ENCODE measurements at places on chromosomes 16 and 17. TPM values are rescaled to one million over a fixed set of nuclear protein-coding genes. Genes with fewer than 3 reads are reported as not detected.

Gene RND2
- total RNA-seq: 5.5 TPM

Gene TELO2
- total RNA-seq: 67.0 TPM

Gene SLC35G6
- total RNA-seq: not detected

Gene SHISA9
- not detected for total RNA-seq

Gene TBC1D3K
- total RNA-seq: not detected

Gene GUCY2D
- total RNA-seq: not detected

Gene NPW
- total RNA-seq: 105 TPM

DNA sequence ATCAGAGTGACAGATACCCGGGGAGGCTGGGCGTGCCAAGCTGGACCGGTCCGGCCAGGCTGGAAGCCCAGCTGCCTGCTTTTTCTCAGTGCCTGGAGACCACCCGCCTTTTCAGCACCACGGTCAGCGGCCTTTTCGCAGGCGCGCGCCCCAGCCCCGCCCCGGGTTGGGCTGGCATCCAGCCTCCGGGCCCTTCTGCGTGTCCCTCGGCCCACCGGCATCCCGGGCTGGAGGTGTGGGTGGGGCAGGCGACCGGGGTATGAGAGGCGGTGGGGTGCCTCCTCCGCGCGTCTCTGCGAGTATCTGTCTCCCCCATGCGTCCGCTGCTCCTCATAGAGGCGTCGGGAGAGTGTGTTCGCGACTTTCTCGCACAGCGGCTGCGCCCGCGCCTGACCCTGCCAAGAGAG, 102.5 kb downstream of the MRM1 start:
- peak; percentile 33 for DNase-seq

- DNase-seq: no peak
Observed at GRCh38 chr16:23258919-23259237, 43.2 kb upstream of the SCNN1B start.

DNA sequence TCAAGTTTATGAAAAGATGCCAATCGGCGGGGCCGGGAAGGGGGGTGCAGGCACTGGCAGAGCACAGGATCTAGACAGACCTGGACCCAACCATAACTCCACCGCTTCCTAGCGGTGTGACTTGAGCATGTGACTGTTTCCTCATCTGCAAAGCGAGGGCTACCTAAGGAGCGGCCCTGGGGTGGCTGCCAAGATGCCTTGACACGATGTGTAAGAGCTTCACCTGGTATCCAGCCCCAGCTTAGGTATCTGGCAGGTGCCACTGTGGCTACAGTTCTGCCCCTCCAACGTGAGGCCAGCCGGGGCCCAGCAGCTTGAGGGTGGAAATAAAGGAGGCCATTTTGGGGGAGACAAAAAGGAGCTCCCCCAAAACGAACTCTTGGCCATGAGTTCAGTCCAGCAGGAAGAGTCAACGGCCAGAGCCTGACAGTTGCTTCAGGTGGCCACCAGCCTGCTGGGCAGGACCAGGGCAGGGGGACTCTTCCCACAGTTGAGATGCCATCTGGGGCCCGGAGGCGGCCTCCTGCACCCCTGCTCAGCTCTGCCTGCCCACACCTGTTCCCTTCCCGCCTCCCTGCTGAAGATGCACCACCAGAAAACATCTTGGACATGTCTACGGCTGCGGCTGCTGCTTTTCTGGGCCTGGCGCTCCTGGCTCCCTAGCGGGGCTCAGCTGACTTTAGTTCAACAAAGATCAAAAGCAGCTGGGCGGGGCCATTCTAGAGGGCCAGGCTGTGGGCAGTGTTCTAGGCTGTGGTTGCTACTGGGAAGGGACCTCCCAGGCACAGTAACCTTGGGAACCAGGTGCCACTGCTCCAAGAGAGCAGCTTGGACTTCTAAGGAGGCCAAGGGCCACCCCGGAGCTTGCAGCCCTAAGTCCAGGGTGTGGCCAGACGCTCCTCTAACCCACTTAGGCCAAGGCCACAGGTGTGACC, 3.4 kb upstream of the MTSS2 start:
- no peak for DNase-seq

- DNase-seq: no peak
Observed at GRCh38 chr17:30203471-30203981, 32.0 kb downstream of the SLC6A4 start.

DNA sequence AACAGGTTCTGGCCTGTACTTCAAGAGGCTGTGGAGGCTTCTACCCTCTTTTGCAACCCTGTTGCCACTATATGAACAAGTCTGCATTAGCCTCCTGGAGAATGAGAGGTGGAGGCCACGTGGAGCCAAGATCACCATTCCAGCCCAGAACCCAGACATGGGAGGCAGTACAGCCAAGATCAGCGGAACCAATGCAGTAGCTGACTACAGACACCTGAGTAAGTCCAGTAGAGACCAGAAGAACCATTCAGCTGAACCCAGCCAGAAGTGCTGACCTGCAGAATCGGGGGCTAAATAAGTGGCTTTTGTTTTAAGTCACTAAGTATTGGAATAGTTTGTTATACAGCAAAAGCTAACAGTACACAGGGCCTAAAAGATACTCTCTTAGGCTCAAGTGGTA, 12.1 kb downstream of the FAM20A start:
- DNase-seq: no peak

DNA sequence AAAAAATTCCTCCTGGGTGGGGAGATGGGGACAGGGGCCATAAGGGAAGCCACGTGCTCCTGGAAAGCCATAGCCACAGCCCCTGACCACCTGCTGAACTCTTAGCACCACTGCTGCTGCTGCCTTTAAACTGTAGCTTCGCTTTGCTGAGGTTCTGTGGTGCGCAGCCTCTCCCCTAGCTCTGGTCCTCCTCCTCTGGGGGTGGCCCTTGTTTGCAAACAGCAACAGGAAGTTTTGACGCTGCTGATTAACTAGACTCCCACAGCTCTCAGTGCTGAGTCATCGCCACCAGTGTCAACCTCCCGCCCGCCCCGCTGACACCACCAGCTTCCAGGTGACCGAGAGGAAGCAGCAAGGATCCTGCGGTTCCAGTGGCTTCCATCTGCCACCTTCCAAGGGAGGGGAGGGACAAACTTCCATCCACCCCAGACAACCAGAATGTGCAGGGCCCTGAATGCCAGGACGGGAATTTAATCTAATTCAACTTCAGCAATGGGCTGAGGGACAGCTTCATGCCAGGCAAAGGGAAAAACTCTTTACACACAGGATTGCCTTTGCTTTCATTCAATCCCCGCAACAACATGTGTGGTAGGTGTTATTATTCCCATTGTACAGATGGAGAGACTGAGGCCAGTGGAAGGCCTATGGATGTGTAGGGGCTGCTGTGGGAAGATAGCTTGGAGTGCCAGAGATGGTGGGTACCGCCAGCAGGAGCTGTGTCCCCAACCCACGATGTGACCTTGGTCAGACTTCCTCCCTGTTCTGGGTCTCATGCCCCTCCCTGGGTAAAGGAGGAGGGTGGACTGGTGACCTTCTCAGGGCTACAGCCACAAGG, 8.1 kb upstream of the KIFC3 start:
- DNase-seq: peak; percentile 94

GRCh38 chr16:4500272-4500671, 24.1 kb downstream of the HMOX2 start:
- DNase-seq: no peak

DNA sequence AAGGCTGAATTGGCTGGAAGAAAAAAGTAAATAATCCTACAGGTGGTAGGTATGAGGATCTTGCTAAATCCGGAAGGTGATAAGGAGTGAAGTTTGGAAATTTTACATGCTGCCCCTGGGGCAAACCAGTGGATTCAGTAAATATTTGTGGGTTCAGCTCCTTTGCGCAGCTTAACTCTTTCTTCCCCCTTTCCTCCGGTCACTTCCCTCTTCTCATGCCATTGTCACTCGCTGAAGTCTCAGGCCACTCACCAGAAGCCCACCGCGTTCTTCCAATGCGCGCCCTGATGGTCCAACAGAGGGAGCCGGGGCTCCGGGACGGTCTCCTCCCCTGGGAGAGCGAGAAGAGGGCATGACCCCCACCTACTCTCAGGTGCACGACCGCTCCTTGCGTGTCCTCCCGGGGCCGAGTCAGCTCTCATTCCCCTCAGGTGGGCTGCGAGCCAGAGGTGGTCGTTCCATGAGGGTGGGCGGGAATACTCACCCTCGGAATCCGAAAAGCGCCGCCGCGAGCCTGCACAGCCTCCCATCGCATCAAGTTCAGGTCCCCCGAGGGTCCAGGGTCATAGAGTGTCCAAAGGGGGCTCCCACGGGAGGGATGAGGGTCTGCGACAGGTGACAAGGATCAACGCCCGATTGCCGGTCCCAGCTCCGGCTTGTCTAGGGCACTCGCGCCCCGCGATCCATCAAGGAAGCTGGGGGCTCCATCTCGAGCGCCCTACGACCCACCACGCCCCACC, 474 bp downstream of the CLN3 start:
- DNase-seq: peak; percentile 22

- no peak for DNase-seq
Observed at GRCh38 chr16:704552-705380, 835 bp downstream of the FBXL16 start.

DNA sequence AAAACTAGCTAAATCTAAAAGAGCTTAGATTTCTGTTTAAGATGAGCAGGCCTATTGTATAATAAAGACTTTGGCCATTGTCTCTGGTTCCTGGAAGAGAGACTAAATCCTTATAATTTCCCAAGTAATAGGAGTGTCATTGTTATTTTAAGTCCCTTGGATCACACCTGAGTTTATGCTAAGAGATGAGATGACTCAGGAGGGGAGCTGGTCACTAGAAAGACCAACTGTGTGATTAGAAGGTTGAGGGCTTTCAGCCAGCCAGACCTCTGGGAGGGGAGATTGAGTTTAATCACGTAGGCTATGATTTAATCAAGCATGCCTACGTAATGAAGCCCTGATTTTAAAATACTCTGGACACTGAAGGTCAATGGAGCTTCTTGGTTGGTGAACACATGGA, 156.9 kb upstream of the C17orf78 start:
- no peak for DNase-seq

- DNase-seq: peak; percentile 47
Observed at GRCh38 chr16:58110571-58111301, 18.4 kb downstream of the CFAP20 start.

DNA sequence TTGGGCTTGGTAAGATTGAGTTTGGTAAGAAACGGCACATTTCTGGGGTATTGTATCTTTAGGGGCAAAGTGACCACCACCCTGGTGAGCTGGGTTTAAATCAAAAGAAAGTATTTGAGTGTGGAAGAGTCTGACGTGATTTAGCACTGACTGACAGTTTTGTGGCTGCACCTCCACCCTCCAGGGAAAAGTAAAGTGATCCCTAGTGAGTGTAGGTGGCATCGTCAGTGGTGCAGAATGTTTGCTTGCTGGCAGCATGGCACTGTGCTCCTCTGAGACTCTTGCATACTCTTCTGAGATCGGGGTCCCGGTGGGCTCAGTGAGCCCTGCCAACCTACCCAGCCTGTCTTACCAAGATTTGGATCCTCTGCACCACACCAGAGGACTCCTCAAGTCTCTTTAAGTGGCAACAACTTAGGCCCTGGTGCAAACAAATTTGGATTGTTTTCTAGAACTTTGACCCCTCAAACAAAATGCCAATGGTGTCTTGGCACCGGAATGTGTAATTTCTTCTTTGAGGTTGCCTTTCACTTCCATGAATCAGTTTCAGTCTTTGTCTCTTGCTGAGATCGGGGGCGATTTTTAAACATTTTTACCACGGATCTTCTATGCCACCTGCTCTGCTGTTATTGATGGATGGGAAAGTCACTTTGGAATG, 2.8 kb downstream of the PRKCB start:
- no peak for DNase-seq

DNA sequence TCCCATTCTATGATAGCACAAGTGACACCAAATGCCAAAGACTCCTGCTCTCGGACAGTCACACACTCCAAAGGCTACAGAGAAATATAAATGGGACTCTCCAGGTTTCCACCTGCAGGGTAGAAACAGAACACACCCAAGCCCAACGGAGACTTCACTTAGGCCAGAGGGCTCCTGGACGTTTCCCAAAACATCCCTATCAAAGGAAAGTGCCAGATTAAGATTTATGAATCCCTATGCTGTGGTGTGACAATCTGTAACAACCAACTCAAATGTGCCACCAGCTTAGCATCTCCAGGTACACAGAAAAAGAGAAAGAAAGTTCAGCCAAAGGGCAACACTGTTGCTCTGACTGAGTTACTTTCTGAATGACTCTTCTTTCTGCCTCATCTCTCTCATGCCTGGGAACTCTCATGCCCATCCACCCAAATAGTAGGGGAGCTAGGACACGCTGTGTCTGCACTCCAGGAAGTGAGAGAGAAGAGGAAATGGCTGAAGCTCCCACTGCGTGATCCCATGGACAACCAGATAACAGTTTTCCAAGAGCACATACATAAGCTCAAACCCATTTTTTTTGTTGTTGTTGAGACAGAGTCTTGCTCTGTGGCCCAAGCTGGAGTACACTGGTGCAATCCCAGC, 49.7 kb downstream of the SMG6 start:
- no peak for DNase-seq

DNA sequence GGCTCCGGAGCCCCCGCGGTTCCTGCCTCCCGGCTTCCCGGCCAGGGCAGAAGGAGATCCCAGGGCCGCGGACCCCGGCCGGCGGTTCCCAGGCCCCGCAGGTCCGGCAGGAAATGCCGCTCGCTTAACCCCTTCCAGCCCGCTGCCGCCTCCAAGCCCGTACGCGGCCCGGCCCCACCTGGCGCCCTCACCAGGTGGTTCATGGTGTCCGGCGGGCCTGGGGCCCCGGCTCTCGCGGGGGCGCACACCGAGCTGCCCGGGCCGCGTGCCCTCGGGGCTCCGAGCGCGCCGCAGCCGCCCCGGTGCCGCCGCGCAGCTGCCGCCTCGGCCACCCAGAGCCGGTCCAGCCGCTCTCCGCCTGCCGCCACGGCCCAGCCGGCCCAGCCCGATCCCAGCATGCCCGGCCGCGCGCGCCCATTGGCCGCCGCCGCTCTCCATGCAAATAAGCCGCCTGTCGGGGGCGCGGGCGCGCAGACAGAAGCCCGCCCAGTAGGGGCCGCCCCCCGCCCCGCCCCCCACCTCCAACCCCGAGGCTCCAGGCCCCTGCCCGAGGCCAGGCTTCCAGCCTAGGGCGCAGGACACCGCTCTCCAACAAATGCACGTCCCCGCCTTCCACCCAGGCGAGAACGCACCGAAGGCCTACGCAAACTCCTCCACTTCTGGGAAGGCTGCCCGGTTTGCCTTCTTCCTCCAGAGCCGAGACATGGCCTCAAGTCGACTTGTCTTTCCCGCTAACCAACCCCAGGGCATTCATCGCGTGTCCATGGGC, at the start of gene BCAR1:
Gene BCAR1 (minus strand): TSS at position 345 of the 769 bp plus-strand sequence. CDS start 142 bp downstream, at position 203.
- peak; percentile 89 for DNase-seq

DNA sequence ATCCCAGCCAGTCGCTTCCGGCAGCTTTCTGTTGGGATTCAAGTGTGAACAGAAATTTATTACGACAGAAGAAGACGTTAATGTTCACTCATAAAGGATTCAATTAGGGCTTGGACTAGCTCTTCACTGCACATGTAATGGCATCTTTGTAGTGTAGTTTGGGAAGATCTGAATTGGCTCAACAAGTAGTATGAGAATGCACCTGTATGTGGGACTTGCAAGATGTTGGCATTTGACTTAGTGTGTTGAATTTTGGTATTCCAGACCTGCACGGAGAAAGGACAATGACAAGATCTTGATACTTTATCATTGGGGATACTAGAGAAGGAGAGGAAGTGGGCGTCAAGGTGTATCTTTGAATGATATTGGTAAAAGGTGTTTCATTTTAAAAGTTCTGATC, 1.2 kb downstream of the PSMD11 start:
- DNase-seq: no peak

- no peak for DNase-seq
Observed at GRCh38 chr16:82867485-82867884, 240.7 kb downstream of the CDH13 start.

GRCh38 chr17:2789700-2790099, 6.5 kb upstream of the RAP1GAP2 start:
- DNase-seq: no peak
